ENCODE measurements at places on chromosomes 13 and 19.

GRCh38 chr19:2574478-2574931 lies 98.6 kb downstream of the GADD45B start:
- no peak for DNase-seq

DNA sequence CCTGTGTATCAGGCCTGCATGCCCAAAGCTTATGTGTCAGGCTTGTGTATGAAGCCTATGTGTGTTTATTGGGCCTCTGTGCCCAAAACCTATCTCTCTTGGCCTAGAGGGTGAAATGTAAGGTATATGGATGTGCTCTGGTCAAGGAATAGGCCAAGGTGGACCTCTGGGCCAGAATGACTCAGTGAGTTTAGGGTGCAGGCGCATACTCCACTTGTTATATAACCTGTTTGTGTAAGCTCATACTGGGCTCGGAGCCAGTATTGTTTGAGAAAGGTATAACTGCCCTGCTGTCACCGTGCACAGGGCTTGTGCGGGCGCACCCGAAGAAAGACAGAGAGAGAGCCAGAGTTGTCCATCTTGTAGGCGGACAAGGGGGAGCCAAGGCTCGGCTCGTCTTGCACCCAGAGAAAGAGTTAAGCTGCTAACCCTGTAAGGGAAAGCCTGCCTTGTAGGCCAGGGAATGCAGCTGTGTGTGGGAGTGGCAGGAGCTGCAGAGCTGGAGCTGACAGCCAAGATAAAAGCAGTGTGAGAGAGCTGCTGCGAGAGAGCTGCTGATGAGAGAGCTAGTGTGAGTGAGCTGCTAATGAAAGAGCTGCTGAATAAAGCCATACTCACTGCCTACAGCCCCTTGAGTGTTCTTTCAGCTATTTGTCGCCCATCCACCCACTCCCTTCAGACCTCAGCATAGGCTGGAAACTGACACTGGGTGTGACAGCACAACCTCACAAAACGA lies 43.4 kb upstream of the N4BP2L1 start:
- DNase-seq = peak; percentile 42

DNA sequence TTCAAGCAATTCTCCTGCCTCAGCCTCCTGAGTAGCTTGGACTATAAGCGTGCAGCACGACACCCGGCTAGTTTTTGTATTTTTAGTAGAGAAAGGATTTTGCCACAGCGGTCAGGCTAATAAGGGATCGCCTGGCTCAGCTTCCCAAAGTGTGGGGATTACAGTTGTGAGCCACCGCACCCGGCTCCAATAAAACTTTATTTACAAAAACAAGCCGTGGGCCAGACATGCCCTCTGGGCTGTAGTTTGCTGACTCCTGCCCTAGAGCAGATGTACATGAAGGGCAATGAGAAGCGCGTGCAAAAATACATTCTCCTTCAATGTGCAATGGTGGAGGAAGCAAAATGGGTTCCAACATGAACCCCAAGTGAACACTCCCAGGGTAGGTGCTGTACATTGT lies 13.7 kb upstream of the MED26 start:
- DNase-seq = no peak

- DNase-seq = no peak
Observed at GRCh38 chr19:49587227-49587626, 3.8 kb upstream of the PRR12 start.

GRCh38 chr19:18193388-18194180 lies 566 bp downstream of the MPV17L2 start:
- DNase-seq = no peak

GRCh38 chr13:101204270-101205020 lies 211.9 kb downstream of the NALCN start:
- no peak for DNase-seq

- DNase-seq = no peak
Observed at GRCh38 chr13:100290165-100290801, 201.4 kb downstream of the PCCA start.

GRCh38 chr19:23554548-23554947 lies 132.5 kb downstream of the ZNF675 start:
- DNase-seq = no peak

DNA sequence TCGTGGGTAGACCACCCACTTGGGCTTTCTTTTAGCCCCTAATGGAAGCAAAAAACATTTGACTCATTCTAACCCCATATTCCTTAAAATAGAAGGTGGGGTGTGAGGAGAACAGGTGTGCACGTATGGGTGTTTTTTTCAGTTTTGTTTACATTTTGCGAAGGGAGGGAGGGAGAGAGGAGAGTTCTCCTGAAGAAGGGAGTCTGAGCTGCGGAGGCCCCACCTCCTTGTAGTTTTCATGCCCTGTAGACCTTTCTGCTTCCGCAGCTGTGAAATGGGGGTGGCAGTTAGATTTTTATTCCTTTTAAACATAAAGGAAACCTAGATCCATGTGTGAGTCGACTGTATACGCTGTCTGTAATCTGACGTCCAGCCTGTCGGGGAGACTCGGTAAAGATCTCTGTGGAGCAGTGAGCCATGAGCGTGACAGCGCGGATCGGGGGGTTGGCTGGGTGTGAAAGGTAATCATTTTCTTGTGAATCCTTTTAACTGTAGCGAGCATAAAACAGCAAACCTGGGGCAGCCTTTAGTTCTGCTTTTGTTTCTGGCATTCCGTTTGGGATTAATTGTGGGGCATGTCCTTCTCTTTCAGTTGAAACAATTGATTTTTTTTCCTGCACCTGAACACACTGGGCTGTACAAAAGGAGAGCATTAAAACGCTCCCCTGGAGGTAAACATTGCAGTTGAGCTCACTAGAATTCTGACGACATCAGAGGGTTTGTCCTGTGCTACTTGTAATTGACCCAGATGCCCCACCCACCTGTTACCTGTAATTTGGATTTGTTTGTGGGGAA lies 2.3 kb downstream of the UPF1 start:
- DNase-seq = no peak

GRCh38 chr19:12247644-12248222 lies 47.0 kb downstream of the ZNF44 start:
- DNase-seq = no peak

- DNase-seq = no peak
Observed at GRCh38 chr19:56350416-56351045, 35.9 kb upstream of the ZSCAN5A start.

DNA sequence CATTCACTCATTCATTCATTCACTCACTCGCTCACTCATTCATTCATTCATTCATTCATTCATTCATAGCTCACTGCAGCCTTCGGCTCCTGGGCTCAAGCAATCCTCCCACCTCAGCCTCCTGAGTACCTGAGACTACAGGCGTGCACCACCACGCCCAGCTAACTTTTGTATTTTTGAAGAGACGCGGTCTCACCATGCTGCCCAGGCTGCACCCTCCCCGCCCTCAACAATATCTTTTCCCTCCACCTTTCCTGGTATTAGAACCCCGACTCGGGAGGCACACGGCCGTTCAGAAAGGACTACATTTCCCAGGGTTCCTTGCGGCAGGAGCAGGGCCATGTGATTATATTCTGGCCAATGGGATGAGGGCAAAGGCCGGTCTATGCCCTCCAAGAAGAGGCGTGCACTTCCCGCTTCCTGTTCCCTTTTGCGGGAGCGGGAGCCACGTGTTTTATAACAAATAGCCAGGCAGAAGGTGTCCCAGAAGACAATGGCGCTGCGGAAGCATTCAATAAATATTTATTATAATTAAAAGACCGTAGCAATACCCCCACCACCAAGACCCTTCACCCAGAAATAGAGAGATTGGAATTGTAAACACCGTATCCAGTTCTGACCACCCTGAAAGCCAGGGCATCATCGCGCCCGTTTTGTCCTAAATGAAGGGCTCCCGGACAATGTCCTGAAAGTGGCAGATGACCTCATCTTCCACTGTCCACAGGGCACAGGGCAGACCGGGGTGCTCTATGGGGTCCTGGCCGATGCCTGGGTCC lies 15.9 kb downstream of the TICAM1 start:
- peak; percentile 85 for DNase-seq

DNA sequence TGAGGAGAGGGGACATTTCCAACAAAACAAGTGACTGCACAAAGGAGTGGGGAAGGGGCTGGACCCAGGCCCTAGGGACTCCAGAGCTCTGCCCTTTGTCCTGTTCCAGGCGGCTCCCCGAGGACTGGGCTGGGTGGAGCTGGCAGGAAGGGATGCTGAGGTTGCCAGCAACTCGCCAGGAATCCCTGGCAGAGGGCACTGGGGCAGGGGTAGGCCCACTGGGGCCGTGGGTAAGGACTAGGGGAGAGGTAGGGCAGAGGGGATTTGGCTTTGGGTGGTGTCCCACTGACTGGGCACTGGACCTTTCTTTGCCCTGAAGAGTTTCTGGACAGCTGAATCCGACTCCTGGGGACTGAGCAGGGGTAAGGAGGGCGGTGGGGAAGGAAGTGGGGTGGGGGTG lies 7.9 kb downstream of the LIPE start:
- peak; percentile 57 for DNase-seq

GRCh38 chr19:42487032-42487797 lies 41.1 kb downstream of the CEACAM1 start:
- DNase-seq = no peak

GRCh38 chr19:19160461-19161035 lies 9.5 kb downstream of the MEF2B start:
- no peak for DNase-seq

All from left ventricle myocardium inferior (tissue), 1 donor.